Stimulated activated CD8-positive, alpha-beta memory T cell treated with anti-CD3 and anti-CD28 coated beads, Interleukin-2, amount 100 ng/mL, for 48 hours (primary cell): ENCODE measurements at places on chromosomes 2 and 18.

DNA sequence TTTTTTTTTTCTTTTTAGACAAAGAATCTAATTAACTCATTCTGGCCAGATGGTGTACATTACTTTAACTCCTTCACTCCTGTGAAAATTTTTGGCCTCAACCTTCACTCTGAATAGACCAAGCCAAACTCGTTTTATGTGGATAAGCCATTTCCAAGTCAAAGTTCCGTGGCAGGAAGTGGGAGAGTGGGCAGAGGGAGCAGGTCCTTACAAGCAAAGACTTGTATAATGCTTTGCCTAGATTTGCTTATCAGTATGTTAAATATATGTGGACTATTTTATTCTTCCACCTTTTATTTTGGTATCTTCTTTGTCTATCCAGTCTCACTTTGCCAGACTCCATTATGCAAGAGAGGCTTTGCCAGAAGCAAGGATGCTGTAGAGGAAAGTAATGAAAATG lies 178.1 kb upstream of the TNP1 start:
- no peak for DNase-seq

DNA sequence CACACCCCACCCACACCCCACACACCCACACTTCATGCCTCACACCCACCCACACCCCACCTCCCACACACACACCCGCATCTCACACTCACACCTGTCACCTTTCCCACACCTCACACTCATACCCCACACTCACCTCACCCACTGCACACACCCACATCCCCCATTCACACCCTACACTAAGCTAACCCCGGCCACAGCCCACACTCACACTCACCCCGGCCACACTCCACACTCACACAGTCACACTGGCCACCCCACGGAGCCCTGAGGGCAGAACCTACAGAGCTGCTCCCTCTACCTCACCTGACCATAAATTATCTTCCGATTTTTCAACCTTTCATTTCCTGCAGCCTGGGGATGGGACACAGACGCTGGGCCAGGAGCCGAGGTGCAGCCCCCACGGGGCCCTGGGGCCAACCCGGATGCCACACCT lies 241.3 kb downstream of the HDAC4 start:
- DNase-seq: no peak

DNA sequence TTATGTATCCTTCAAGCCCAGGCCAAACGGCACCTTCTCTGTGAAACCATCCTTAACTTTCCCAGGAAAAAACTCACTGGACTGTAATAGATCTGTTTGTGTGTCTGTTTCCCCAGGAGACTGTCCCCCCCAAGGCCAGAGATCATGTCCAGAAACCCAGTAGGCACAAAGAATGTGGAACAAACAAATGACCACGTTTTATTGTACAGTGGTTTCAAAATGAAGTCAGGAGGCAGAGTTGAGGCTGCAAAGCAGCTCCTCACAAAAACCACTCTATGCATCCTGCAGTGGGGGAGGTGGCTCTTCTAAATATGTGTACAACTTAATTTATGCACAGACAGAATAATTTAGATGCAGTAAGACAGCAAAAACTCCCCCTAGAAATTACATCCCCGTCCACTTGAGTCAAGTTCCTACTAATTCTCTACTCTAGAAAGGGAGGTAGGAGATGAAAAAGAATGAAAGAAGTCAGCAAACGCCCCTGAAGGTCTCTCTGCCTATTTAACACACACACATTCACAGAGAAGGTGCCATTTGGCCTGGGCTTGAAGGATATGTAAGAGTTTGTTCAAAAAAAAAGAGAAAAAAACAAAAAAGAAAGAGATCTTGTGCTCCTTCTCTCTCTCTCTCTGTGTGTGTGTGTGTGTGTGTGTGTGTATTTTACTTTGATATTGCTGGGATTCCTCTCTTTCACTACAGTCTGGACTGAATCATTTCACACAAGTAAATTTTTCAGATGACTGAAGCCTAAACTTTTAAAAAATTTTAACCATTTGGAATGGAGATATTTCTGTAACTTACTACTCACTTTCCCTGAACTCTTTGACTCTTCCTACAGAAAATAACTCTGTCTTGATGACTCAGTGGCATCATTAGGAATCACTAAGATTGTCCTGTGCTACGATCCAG lies 19.5 kb downstream of the BCL2 start:
- no peak for DNase-seq

- DNase-seq: no peak
Measured at GRCh38 chr18:50398947-50399346, 24.1 kb downstream of the SKA1 start.

GRCh38 chr18:26635466-26635865 lies 87.1 kb upstream of the KCTD1 start:
- no peak for DNase-seq

DNA sequence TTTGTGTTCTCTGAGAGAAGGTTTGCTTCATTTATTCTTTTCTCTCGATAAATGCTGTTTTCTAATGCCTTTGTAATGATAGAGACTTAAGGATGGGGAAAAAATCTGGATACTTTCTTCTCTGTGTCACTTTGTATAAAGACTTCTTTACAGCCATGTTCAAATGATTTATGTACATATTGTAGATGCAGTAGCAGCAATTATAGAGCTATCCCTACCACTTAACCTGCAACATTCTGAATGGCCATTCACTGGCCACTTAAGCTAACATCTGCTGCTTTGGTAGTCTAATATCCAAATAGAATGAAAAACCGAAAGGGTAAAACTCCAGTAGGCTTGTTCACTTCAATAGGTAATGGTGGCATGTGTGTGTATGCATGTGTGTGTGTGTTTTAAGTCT lies 97.8 kb downstream of the CSRNP3 start:
- no peak for DNase-seq

- DNase-seq: no peak
Measured at GRCh38 chr2:150081775-150082481, 405.5 kb downstream of the RND3 start.

DNA sequence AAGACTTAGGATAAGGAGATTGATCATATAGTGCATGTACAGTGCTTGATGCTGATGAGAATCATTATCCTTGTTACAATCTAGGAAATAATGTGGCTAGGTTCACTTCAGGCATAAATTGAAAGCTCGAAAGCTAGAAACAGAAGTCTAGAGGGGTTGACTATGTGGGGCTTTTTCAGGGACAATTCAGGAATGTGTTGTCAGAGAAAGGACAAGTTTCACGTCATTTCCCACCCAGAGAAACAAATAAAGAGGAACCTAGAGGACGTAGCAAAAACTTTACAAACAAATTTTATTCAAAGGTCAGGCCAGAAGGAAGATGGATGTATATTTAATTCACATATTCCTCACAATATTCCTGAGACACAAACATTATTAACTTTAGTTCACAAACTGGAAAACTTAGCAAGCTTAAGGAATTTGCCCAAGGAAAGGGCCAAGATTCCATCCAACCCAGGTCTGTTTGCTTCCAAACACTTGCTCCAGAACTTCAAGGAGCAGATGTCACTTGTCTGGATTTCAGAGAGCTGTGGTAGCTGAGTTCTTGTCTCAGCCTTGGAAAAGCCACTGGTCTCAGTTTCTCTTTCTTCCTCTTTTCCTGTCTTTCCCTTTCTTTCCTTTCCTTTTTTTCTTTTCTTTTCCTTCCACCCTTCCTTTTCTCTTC lies 7.4 kb downstream of the CYRIA start:
- DNase-seq: no peak

GRCh38 chr18:70246061-70246466 lies 40.6 kb upstream of the RTTN start:
- no peak for DNase-seq

GRCh38 chr2:221402072-221402471 lies 170.0 kb downstream of the EPHA4 start:
- DNase-seq: no peak

- no peak for DNase-seq
Measured at GRCh38 chr2:101188683-101189405, 37.7 kb upstream of the TBC1D8 start.

DNA sequence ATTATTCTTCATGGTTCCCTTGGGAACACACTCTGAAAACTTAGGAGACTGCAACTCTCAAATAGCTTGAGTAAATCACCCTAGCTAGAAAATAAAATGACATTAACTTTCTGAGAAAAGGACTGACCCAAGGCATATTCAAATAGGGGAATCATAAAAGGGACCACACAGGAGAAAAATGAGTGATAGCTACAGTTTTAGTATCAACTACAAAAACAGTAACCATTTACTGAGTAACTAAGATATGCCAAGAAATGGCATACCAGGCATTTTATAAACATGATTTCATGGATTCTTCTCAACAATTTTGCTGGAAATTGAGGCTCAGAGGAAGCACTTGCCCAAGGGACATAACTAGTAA lies 84.5 kb downstream of the AFF3 start:
- no peak for DNase-seq

- DNase-seq: no peak
Measured at GRCh38 chr18:76451396-76452331, 43.4 kb downstream of the ZNF516 start.

DNA sequence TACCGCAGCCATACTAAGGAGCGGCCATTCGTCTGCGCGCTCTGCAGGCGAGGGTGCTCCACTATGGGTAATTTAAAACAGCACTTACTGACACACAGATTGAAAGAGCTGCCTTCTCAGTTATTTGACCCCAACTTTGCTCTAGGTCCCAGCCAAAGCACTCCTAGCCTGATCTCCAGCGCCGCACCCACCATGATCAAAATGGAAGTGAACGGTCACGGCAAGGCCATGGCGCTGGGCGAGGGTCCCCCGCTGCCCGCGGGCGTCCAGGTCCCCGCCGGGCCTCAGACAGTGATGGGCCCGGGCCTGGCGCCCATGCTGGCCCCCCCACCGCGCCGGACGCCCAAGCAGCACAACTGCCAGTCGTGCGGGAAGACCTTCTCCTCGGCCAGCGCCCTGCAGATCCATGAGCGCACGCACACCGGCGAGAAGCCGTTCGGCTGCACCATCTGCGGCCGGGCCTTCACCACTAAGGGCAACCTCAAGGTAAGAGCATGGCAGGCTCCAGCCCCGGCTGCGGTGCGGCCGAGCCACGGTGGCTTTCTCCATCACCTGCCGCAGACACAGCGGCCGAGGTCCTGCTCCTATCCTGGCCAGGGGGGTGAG lies 15.5 kb downstream of the SALL3 start:
- no peak for DNase-seq

- no peak for DNase-seq
Measured at GRCh38 chr18:31555971-31556747, 35.5 kb upstream of the TTR start.

DNA sequence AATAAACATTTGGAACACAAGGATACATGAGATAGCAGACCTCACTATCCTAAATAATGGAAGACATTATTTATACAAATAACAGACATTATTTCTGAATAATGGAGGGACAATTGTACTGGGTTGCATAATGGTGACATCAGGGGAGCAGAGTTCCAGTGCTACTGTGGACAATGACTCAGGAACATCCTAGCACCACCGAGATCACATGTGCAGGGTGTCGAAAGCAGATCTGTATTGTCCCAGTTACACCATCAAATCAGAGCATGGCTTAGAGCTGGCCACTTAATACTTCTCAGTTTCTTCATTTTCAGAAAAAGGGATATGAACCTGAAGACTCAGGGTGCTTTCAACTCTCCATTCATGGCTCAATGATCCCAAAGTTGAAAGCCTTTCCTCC lies 249.1 kb upstream of the RBMS1 start:
- no peak for DNase-seq

- no peak for DNase-seq
Measured at GRCh38 chr18:62452280-62452831, 70.5 kb upstream of the ZCCHC2 start.

- no peak for DNase-seq
Measured at GRCh38 chr2:164722616-164723338, 101.5 kb upstream of the GRB14 start.
